ENCODE measurements at places on chromosomes 5 and 9. TPM values are rescaled to one million over a fixed set of nuclear protein-coding genes. Genes with fewer than 3 reads are reported as not detected.

GRCh38 chr9:125043631-125044030 is 99.7 kb downstream of the SCAI start:
- no peak for DNase-seq

DNA sequence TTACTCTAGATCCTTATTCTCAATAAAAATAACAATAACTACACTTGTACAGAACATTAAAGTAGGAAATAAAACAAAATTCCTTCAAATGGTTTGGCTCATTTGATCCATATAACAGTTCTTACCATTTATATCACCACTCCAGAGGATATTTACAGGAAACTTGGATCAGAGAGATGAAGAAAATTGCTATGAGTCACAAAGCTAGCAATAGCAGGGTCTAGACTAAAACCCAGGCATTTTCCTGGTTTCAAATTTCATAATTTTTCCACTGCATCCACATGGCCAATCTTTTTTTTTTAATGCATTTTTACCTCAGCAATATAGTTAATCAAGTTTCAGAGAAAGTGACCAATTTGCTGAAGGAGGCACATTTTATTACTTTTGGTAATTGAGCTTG is 299.2 kb downstream of the ELAVL2 start:
- DNase-seq = no peak

GRCh38 chr5:163373436-163374084 is 63.8 kb upstream of the CCNG1 start:
- no peak for DNase-seq

- no peak for DNase-seq
These were observed 56.3 kb downstream of the DAB2IP start for GRCh38 chr9:121707477-121708424.

- peak; percentile 65 for DNase-seq
These were observed 1.7 kb upstream of the NTMT1 start for GRCh38 chr9:129624168-129624759.

DNA sequence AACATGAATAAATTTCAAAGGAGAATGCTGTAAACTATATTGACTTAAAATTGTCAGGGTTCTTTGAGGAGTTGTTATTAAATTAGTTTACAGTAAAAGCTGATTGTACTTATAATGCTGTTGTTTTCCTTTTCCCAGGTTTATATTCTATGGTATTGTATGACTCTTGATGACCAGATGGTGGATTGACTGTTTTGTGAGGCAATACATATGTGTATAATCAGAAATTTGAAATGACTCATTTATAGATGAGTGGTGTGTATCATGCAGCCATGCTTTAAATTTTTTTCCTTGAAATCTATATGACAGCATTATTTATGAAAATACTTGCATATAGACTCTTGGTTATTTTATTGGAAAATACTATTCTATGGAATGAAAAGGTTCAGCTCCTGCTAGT is 195.3 kb downstream of the CNTLN start:
- no peak for DNase-seq

- no peak for DNase-seq
These were observed 54.4 kb upstream of the RETREG1 start for GRCh38 chr5:16671208-16671607.

GRCh38 chr5:97918620-97919019 is 735.6 kb upstream of the RIOK2 start:
- no peak for DNase-seq

GRCh38 chr5:147743678-147744374 is 38.7 kb downstream of the JAKMIP2 start:
- DNase-seq = no peak

GRCh38 chr9:136249877-136250559 is 4.4 kb upstream of the QSOX2 start:
- DNase-seq = no peak

DNA sequence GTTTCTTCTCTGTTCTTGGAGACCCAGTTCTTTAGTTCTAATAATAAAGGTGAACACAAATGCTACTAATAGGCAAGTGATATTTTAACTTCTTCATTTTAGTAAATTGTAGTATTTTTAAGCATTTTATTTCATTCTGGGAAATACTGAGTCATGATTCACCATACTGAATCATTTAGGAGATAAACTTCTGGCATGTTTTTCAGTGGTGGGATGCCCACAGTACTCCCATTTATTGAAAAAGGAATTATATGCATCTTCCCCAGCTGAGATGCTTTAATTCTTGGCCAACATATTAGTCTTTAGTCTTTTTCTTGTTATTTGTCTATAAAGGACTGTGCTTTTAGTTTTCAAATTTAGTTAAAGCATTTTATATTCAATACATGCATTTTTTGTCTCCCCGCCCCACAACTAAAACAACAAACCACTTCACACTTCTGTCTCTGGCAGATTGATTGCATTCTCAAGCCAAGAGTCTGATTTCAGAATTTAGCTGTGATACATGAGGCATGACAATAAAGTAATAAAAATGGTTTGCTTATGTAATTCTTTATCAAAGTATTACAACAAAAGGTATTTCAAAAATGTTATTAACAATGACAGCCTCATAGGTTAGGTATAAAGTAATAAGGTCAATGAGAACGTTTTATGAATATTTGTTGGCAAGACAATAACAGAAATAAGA is 125.2 kb upstream of the CDH18 start:
- no peak for DNase-seq

DNA sequence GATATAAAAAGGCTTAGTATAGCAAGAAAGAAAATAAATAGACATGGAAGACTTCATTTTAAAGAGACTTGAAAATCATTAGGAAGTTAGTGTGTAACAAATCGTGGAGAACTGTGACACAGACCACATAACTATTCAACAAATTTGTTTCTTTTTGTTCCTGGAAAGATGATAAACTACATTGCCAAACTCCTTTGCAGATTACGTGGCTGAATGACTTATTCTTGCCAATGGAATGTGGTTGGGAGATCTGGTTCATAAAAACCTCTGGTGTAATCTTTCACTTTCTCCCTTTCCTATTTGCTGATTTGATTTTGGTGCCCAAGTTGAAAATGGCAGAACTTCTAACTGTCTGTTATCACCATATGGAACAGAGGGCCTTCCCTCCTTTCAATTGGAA is 328.9 kb upstream of the MEF2C start:
- DNase-seq = no peak

GRCh38 chr5:51383131-51384121 is at the start of gene ISL1:
TSS of gene ISL1 (plus strand) at chr5:51383448. CDS start at chr5:51383672, 224 bp downstream.
- no peak for DNase-seq

GRCh38 chr5:37871023-37871815 is 31.4 kb upstream of the GDNF start:
- no peak for DNase-seq

DNA sequence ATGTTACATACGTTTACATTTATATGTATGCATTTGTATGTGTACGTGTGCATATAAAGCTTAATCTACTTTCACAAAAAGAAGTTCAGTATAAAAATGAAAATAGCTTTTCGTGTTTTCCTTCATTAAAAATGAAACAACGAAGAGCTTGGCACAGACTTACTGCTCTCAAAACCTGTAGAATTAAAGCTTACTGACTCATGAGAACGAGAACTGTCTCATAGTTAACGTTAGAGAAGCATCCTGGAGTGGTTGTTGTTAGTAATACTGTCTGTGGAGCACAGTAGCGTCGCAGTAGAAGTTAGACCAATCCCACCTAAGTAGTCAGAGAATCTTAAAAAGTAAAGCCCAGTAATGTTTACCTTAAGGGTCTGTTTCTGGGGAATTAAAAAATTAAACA is 1.3 kb downstream of the MAT2B start:
- DNase-seq = no peak

GRCh38 chr5:90921418-90921973 is 362.9 kb downstream of the ADGRV1 start:
- DNase-seq = no peak

- no peak for DNase-seq
These were observed 28.8 kb upstream of the TNFAIP8 start for GRCh38 chr5:119327018-119327417.

- no peak for DNase-seq
These were observed 219.3 kb downstream of the TSSK1B start for GRCh38 chr5:113215401-113216060.

DNA sequence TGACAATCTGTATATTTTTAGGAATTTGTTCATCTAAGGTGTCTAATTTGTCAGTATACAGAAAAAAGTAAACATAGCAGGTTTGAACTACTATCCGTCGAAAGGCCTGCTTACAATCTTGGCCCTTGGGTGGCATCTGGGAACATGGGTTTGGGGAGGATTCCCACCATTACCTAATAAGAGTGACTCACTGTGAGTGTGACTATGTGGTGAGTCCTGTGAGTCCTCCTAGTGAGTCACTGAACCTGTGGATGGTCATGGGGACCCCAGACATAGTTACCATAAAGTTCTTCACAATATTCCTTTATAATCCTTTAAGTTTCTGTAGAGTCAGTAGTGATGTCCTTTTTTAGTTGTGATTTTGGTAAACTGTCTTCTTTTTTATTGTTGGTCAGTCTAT is 37.0 kb downstream of the RNF130 start:
- DNase-seq = no peak

DNA sequence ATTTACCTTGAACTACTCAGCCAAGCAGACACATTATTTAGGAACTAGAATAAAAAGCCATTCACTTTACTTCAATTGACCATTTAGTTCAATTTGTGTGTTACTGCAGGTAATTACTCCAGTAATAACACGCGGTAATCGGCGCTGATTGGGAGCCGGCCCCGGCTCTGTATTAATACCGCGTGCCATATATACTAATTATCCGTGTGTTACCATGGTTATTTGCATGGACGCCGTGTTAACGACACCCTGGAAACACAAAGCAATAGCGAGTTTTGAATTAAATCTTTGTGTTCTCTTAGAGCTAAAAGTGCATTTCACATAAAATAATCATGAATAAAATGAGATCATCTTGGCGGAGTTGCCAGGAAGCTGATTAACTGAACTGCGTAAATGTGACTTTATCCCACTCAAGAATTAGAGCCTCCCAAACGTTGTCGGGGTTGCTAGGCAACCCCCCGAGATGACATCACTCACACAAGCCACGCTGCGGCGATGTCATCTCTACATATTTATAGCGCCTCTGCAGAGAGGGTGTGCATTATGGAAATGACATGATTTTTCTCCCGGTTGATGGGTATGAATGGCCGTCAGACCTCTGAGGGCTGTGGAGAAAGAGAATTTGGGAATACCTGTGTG is 41.4 kb upstream of the RNU6ATAC start:
- DNase-seq = peak; percentile 24

GRCh38 chr9:135479469-135480052 is at the start of gene PPP1R26:
TSS of gene PPP1R26 (plus strand) at chr9:135479782. CDS start at chr9:135484511, 4,729 bp downstream.
- DNase-seq = no peak

DNA sequence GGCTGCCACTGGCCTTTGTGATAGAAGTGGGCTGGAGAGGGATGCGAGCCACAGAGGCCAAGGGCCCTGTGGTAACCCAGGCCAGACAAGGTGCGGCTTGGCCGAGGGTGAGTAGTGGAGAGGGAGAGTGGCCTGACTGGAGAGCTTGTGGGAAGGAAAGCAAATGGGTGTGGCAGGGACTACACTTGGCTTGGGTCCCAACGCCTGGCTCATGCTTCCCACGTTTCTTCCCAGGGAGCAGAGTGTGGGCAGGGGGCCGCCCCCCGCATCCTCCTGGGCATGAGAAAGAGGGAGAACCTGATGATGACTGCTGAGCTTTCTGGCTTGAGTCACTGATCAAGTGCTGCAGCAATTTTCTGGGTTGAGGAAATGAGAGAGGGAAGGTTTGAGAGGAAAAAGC is 95.7 kb downstream of the ANKH start:
- DNase-seq = no peak

GRCh38 chr9:18007621-18008020 is 428.8 kb downstream of the SH3GL2 start:
- no peak for DNase-seq

- no peak for DNase-seq
These were observed 29.9 kb downstream of the GLT6D1 start for GRCh38 chr9:135609366-135609955.

DNA sequence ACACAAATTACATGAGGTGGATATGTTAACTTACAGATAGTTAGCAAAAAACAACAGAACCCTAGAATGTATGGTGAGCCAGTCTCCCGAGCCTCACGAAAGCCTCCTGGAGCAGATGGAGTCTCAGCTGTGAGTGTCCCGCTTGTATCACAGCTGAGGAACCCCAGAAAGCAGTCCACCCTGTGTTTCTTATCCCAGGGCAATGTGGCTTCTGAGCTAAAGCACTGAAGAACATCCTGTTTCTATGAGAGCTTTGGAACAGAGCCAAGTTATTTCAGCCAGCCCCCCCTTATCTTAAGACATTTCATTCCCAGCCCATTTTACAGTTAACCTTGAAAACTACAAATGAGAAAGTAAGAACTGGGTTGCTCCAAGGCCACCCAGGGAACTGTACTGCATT is 1220.9 kb upstream of the CDH6 start:
- DNase-seq = no peak

DNA sequence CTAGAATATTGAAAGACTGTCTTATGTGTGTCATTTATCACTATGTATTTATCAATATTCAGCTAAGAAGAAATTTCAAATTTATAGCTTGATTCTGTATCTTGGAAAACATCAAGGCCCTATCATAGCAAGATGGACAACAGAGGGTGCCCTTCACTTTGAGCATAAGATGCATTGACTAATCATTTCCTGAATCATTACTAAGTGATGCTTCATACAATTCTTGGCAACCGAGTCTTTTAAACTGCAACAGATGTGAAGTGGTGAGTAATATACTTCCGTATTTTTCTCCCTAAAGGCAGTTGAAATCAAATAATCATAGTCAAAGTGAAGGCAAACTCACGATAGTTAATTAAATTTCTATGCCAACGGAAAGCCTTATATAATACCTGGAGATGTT is 318.6 kb upstream of the RGMB start:
- no peak for DNase-seq

GRCh38 chr5:65157906-65158603 is 323.7 kb downstream of the ADAMTS6 start:
- DNase-seq = no peak

DNA sequence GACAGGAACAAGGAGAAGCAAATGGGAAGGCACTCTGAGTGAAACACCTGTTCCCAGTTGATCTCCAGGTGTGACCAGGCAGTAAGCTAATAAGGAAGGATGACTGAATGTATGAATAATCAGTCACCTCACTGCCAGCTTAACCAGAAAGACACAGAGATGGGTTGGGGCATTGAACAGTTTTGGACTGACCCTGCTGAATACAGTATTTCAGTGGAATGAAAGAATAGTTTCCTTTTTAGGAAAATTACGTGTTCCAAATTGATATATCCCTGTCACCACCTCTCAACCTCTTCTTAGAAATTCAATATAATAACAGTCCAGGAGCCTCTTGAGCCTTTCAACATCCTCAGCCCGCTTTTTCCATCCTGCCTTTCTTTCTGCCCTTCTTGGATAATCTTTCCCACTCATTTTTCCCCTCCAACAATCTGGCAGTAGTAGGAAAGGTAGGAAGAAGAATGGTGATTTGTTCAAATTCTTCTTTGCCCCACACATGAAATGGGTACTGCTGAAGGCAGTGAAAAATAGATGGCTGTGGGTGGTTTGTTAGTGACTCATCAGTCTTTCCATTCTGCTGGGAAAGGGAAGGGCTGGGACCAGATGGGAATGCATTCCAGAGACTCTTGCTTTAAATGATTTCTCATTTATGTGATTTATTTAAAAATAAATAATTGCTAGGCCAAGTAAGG is 117.9 kb downstream of the ZSWIM6 start:
- DNase-seq = no peak

Gene SLC6A19
- 0.12 TPM for total RNA-seq

Gene CCL28
- total RNA-seq = 1.4 TPM

Gene CARTPT
- total RNA-seq = not detected

Gene ARID3C
- 1.7 TPM for total RNA-seq

Gene SLC6A7
- not detected for total RNA-seq

Gene NTNG2
- 0.12 TPM for total RNA-seq

Gene FAM240B
- not detected for total RNA-seq

Gene CCDC180
- 0.74 TPM for total RNA-seq

Gene ZCCHC9
- total RNA-seq = 18.3 TPM

Gene ANXA2R
- total RNA-seq = 1.1 TPM

Gene CTNND2
- 1.5 TPM for total RNA-seq

All from right lobe of liver (tissue), 6 donors.